ENCODE measurements at places on chromosomes 7 and 10.

DNA sequence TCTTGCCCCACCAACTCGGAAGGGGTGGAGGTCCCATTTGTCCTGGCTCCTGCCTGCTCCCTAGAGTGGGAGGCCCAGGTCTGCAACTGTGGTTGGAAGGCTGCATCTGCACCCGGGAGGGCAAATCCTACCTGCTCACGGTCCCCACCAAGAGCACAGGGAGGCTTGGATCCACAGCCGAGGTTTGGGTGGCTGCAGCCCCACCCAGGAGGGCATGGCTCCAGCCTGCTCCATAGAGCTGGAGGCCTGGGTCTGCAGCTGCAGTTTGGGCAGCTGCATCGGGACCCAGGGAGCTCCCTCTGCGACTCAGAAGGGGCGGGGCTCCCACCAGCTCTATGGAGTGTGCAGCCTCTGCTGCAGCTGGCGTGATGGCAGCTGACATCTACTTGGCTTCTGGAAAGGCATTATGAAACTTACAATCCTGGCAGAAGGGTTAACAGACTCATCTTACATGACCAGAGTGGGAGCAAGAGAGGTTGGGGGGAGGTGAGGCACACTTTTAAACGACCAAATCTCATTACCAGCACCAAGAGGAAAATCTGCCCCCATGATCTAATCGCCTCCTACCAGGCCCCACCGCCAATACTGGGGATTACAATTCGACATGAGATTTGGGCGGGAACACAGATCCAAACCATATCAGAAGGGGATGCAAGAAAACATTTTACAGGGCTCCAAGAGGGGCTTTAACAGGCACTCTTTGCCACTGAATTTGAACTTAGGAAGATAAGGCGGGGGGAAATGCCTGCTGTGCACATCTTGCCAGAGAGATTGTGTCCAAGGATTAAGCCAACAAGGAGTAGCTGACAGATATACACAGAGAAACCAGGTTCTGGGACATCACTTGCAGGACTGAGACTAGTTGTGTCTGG, 8.2 kb upstream of the BLVRA start:
- no peak for DNase-seq

DNA sequence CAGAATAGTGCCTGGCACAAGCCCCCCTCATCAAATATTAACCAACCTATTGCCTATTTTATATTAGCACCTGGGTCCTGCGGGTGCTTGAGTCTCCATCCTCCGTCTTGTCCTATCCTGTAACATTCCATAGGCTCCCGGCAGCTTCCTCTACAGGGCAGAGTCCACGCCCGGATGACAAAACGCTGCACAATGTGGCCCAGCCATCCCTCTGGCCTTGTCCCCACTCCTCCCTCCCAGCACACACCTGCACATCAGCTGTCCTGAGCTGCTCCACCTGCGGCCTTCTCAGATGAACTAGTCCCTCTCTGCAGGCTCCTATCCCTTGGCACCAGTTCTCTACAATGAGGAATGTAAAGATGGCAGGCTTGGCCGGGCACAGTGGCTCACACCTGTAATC, 153.5 kb upstream of the PDE1C start:
- no peak for DNase-seq

DNA sequence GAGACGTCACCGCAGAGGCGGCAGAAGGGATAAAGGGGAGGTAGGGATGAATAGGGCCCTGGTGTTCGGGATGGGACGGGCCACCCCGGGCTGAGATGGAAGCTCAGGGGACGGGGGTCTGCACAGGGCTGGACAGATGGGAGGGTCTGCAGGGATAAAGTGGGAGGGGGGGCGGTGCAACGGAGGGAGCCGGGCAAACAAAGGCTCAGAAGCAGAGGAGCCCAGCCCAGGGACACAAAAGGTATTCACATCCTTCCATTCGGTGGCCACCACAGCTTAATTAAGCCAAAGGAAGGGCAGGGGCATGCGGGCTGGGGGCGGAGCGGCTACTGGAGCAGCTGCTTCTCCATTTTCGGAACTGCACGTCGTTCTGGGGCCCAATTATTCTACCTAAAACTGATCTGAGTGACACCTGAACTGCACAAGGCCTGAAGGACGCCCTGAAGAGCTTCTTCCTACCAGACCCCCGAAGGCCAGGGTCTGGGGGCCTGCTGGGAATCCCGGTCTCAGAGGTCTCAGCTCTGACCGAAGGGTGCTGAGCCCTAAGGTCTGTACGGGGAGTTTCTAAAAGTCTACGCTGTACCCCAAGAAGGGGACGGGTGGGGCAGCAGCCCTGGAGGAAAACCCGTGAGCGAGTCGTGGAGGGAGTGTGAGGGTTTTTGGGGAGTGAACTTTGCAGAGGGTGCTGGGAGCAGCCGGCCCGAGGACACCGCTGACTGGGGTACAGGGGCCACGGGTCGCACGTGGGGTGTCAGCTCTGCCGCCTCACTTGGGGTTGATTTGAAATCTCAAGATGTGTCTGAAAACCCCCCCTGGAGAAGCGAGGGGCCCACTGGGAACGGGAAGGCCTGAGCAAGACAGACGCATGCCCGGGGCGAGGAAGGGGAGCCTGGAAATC, 334.8 kb downstream of the DNAJB6 start:
- DNase-seq, result no peak

DNA sequence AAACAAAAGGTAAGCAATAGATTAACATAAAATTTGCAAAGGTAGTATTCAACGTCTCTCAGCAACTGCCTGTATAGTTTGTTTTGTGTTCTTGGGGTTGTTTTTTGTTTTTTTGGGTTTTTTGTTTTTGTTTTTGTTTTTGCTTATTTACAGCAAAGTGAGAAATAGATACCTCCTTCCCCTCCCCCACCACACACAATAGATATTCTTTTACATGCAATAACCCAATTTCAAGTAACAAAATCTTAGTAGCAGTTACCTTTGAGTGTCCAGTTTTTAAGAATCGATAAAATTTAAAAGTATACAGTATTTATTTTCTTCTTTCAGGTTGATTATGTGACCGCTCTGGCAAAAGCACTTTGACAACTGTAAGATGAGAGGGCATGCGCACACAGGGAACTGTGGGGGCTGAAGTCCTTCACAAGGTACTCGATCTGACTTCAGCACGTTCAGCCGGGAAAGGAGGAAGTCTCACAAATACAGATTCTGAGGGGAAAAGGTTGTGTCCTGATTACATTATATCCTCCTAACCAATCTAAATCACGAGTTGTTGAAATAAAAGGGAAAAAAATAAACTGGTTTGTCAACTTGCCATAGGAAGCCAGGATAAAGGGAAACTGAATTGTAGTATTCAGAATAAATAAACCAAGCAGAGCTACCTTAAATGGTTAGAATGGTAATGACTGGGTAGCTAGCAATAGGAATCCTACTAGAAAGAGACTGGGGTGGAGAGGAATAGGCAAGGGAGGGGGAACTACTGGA, 47.8 kb downstream of the CPEB3 start:
- DNase-seq, result peak; percentile 53

GRCh38 chr10:3873728-3874461, 88.9 kb upstream of the KLF6 start:
- peak; percentile 92 for DNase-seq

DNA sequence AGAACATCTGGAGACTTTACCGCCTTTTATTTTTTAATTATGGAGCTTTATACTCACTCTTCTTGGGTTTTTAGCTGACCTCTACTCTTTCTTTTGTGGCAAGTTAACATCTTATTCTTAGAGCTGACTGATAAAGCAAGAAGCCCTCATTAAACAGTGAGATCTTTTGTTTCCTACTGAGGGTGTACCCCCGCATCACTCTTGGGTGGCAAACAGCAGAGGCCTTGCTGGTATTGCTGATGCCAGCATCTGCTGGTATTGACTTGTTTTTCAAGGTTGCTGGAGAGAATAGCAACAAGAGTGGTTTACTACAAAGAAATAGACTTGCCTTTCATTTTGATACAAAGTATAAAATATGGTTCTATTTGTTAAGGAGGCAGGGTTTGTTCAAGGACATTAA, 154.7 kb downstream of the ARID5B start:
- no peak for DNase-seq

DNA sequence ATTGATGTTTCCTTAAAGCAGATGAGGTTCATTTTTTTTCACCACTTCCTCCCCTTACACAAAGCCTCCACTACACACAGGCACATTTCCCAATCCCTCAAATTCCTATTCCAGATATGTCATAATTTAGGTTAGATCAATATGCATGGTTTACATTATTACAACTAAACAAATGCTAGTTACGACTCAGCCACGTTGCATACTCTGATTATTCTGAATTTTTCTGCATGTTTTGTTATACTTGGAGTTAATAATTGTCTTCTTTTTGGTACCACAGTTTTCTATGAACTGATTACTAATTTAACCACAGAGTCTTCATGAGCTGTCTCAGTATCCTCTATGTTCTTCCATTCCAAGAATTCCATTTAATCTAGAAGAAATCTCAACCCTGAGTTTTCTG, 4.4 kb upstream of the BICC1 start:
- DNase-seq, result no peak

GRCh38 chr10:122021379-122021778, 32.4 kb downstream of the TACC2 start:
- no peak for DNase-seq

GRCh38 chr7:11239316-11239715, 265.6 kb downstream of the PHF14 start:
- DNase-seq, result no peak

DNA sequence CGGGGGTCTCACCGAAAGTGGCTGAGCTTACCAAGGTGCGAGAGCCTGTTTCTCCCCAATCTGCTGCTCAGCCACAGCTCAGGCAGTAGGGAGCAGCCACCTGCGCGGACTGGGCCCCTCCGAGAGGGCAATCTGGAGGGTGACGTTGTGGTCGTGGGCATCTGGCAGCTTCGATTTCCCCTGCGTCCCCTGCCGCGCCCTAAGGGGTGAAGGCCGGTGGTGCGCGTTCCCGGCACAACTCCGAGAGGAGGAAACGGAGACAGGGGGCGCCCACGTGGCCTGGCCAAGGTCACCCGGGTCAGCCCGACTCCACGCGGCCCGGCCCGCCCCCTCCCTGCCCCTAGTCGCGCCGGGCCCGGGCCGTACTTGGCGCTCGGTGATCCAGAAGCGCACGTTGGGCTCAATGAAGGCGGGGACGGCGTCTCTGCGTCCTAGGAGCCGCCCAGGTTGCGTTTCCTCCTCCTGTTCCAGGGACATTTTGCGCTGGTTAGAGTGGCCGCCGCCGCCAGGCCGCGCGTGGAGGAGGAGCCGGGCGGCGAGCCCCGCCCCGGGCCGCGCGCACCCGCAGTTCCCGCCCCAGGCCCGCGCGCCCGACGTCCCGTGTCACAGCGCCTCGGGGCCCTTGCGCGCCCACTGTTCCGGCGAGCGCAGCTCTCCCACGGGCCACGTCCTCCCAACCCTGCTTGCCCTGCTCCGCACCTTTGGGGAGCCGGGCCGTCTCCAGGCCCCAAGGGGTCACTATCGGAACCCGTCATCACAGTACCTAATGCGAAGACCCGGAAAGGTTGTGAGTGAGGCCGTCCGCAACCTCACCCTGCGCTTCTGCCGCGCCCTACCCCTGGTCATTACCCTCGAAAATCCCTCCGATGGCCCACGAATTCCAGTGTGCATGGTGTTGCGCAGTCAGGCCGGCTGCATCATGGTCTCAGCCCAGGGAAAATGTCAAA, at the start of gene SFXN4:
TSS of gene SFXN4 (minus strand) at position 544 of the 947 bp plus-strand sequence. CDS start at position 477, 67 bp downstream.
- DNase-seq, result peak; percentile 82

GRCh38 chr7:26645121-26645520, 219.3 kb downstream of the SKAP2 start:
- no peak for DNase-seq

- no peak for DNase-seq
Measured at GRCh38 chr7:156920076-156920475, 27.1 kb upstream of the LMBR1 start.

DNA sequence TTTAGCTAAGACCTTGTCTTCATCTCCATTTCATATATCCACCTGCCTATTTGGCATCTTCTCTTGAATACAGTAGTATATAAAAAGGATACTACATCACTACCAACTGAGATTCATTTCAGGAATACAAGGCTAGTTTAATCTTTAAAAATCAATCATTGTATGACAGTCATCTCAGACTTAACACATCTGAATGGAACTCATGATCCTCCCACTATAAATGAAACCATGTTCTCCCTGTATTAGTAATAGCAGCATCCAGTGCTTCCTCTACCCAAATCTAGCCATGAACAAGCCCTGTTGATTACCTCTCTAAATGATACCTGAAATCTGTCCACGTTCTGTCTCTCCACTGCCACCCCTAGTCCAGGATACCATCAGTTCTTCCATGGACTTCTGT, 196.2 kb downstream of the CDK14 start:
- no peak for DNase-seq

- DNase-seq, result no peak
Measured at GRCh38 chr10:12726971-12727831, 274.3 kb downstream of the CCDC3 start.

- DNase-seq, result no peak
Measured at GRCh38 chr10:30576641-30577040, 52.9 kb downstream of the LYZL2 start.

Data from CD4-positive, alpha-beta T cell treated with Interleukin-10 for 1 hour (primary cell).